NCI-H524 (cell line): ENCODE measurements at places on chromosomes 16 and 17.

- peak; percentile 97 for DNase-seq
These were observed 91.0 kb downstream of the GSG1L start for GRCh38 chr16:27972500-27972899.

DNA sequence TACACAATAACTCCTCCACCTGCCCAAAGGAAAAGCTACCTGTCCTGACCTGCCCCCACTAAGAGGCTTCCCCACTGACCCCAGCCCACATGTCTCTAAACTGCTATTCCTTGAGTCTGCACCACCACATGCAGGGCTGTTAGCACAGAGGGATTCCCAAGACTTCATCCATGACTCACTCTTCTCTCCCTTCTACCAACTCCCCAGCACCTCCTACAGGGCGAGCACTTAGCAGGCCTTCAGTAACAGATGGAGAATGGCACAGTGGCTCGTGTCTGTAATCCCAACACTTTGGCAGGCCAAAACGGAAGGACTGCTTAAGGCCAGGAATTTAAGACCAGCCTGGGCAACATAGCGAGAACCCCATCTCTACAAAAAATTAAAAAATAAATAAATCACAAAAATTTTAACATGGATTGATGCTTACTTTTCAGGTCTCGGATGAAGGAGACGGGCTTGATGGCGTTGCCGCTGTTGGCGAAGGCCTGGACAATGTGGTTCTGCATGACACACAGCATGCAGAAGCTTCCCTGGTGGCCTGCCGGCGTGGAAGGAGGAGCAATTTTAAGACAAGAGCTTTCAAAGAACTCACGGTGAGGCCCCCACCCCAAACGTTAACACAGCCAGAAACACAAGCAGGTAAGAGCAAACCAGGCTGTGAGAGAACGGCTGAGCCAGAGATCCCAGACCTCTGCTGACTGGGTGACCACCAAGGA is 12.0 kb downstream of the USP36 start:
- peak; percentile 53 for DNase-seq

GRCh38 chr16:6947291-6947690 is 385.4 kb upstream of the RBFOX1 start:
- no peak for DNase-seq

DNA sequence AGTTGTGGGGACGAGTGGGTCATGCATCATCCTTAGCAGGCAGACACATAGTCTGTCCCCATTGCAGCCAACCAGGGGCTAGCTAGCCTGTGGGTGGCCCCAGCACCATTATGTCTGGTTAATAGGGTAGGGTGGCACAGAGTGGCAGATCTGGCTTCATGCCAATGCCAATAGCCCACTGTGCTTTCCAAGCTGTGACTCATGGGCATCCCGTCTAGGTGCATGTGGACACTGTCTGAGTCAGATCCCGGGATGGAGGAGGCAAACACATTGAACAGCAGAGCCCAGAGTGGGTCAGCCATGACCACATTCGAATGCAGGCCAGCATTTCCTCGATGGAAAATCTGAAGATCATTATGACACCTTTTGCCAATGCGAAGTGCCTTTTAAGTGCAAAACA is 2.5 kb downstream of the HS3ST2 start:
- DNase-seq: no peak

DNA sequence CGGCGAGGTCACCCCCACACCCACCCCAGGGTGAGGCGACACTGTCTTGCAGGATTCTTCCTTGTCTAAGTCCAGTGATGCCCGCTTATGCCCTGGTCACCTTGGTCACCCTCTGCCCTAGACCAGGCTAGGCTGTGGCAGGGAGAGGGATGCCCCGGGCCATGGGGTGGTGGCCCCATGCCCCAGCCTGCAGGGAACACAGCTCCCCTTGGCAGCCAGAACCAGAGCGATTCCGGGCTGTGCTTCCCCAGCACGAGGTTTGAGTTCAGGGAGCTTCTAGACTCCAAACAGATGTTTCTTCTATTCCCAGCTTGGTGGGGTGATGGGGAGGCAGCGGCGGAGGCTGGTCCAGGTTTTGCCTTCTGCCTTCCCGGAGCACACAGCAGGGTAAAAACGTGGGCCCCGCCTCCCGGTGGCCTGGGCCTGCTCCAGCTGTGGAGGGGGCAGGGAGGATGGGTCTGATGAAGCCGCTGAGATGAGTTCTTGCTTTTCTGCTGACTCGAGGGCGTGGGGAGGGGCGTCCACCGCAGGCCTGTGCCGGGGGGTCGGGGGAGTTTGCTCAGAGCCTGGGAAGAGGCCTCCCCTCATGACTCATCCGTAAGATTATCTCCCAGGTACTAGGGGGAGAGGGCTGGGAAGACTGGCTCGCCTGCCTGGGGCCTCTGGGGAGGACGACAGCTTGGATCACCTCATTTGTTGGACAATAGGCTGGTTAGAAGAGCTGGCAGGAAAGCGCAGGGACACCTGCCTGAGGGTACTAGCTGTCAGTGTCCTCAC is 15.4 kb downstream of the SMTNL2 start:
- peak; percentile 83 for DNase-seq

GRCh38 chr16:8374586-8375231 is 215.6 kb downstream of the TMEM114 start:
- DNase-seq: no peak

DNA sequence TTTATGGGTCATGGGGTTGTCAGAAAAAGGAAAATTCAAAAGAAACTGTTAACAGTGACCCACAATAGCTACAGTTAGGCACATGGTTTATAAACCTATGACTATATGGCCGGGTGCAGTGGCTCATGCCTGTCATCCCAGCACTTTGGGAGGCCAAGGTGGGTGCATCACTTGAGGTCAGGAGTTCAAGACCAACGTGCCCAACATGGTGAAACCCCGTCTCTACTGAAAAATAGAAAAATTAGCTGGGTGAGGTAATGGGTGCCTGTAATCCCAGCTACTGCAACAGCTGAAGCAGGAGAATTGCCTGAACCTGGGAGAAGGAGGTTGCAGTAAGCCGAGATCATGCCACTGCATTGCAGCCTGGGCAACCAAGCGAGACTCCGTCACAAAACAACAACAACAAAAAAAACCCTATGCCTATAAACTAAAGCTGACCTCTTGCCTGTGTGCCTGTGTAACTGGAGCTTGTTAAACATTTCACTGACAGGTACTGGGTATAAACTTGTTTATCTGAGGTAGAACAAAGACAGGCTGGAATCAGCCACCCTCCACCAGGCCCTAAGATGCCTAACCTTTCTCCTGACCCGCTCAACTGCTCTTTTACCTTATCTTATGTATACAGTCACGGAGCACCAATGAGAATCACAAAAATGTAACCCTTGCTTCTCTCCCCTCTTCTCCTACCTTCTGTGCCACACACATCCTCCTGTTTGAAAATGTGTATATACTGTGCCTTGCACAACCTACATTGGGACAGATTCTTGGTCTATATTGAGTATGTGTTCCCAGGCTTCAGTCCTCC is 62.9 kb upstream of the ATF7IP2 start:
- no peak for DNase-seq

- DNase-seq: no peak
These were observed 3.4 kb downstream of the FAM222B start for GRCh38 chr17:28839221-28839620.
